ENCODE measurements at places on chromosomes 3 and 15.
A peak's percentile ranks its signal among the peaks of the same experiment; 100 is the strongest.

- no peak for DNase-seq
Measured at GRCh38 chr3:13377021-13377420, 43.1 kb downstream of the NUP210 start.

DNA sequence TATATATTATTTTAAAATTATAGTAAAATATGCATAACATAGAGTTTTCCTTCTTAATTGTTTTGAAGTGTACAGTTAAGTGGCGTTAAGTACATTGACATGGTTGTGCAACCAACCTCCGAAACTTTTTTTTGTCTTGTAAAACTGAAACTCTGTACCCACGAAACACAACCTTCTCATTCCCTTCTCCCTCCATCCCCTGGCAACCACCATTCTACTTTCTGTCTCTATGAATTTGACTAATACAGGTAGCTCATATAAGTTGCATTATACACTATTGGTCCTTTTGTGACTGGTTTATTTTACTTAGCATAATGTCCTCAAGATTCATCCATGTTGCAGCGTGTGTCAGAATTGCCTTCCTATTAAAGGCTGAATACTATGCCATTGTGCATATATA lies 179.4 kb downstream of the SATB1 start:
- DNase-seq = no peak

DNA sequence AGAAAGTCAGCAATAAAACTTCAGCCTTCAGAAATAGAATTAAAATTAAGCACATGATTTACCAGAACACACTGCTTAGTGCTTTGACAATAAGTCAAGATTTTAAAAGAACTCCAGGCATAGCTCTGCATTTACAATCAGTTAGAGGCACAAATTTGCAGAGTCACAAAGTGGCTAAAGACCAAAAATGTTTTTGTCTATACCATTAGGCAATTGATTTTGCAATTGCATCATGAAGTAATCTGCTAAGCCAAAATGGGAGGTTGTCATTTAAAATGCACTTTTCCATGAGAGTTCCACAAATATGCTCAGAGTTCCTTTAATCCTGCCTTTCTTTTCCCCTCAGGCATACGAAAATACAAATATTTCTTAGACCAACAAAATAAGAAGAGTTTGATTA lies 10.1 kb upstream of the DCP1A start:
- DNase-seq = no peak

- no peak for DNase-seq
Measured at GRCh38 chr3:139117883-139118760, 73.4 kb upstream of the PRR23C start.

GRCh38 chr3:168197162-168197561 lies 101.4 kb upstream of the GOLIM4 start:
- DNase-seq = no peak

DNA sequence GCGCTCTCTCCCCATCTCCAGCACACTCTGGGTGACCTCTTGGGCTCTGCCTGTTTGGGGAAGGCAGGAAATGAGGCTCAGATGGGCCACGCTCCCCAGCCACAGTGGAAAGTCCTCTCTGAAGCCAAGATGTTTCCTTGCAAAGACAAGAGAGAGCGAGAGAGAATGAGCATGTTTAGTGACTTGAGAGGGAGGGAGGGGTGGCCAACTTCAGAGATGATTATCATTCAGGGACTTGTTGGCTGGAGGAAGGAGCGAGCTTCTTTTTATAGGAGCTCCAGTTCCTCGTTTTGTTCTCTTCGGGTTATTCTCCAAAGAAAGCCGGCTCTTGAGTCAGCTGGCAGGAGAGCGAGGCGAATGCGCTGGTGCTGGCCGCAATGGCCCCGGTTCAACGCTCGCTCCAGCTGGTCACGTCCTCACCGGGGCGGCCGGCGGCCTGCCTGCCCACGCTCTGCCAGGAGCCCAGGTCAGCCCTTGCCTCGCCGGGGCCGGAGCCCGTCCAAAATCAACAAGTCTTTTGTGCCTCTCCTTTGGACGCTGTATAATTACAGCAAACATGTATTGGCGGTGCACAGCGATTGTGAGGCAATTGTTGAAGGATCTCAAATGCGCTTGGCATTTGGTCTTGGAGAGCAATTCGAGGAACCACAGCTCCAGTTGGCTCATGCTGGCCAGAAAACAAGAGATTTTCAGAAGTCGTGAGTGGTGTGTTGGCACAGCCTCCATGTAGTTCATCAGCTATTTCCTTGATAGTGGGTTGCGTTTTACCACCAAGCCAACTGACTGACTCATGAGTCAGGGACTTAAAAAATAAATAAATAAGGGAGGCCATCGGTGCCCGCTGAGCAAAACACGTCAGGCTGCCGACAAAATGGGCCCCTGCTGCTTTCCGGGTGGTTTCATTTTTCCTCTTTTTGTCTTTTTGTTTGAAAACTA lies 288.6 kb downstream of the UACA start:
- DNase-seq = peak; percentile 71

- no peak for DNase-seq
Measured at GRCh38 chr3:133192363-133192945, 154.3 kb downstream of the TMEM108 start.

DNA sequence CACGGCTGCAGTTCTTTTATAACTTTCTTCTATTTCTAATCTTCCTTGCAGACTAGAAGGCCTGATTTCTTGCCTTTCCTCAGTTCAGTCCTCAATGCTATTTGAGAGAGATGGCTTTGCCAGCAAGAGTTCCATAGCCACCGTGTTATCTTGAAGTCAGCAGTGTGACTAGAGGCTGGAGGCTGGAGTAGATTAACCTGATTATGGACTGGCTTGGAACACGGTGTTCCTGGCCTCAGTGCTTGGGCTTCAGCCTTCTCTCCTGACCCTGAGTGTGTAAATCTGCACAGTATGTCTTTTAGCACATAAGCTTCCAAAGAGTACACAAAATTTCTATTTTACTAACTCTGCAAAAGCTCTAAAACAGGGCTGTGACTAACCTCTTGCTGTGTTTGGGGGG lies 61.4 kb downstream of the CCDC54 start:
- DNase-seq = no peak

- DNase-seq = no peak
Measured at GRCh38 chr15:62878070-62878469, 164.5 kb upstream of the TPM1 start.

DNA sequence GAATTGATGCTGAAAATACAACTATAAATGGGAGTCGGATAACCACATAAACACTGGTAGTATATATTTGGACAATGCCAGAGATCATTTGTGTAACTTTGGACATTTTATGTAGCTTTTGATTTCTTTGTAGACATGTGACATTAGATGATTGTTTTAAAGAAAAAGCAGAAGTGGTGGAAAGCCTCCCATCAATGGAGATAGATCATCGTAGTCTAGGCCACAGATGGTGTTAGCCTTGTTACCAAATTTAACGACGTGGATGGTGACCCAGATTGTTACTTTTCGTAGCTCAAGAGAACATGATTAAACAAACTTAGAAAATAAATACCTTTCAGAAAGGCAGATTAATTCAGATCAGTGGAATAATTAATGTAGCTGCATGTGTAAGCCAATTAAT lies 8.8 kb downstream of the CACNA1D start:
- DNase-seq = no peak

DNA sequence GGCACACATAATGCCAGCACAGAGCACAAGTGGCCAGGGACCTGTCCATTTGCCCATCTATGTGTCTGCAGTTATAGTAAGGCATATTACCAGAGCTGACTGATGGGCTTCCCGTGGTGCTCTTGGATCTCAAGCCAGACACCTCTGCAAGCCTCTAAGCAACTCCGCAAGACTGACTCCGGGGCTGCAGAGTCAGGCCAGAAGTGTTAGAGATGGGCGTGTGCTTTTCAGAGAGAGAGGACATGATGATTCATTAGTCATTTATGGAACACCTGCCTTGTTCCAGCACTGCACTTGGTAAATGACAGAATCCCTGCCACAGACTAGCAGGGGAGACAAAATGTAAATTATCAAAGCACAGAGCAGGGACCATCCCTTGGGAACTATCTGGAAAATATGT lies 559.0 kb downstream of the PDCD6IP start:
- no peak for DNase-seq

DNA sequence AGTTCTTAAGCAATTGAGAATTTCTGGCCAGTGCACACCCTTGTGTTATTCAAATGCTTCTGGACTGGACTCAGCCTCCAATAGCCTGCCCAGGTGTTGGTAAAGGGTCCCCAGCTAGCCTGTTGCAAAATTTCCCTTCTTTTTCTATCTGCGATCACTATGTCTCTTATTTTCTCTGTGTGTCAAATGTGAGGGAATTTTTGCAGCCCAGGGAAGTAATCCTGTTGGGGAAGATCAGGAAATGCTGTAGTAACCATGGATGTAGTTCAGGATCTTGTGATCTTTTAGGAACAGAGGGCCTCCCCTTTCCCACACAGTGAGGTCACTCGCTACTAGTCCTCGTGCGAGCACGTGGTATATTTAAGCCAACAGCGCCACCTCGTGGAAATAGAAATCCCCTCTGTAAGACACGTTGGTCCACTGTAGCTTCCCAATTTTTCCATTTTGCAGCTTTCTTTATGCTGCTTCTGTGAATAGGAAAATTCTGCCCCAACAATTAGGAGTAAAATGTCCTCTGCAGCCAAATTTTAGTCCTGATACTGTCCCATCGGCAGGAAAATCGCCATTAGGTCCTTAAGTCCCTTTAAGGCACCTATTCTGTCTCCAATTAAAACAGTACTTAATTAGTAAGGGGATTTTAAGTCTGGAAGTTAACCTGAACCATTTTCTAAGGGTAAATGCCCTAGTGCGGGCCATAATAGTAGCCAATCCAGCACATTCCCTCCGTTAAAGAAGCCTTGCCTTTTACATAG lies 4.0 kb upstream of the SMCO1 start:
- DNase-seq = no peak

DNA sequence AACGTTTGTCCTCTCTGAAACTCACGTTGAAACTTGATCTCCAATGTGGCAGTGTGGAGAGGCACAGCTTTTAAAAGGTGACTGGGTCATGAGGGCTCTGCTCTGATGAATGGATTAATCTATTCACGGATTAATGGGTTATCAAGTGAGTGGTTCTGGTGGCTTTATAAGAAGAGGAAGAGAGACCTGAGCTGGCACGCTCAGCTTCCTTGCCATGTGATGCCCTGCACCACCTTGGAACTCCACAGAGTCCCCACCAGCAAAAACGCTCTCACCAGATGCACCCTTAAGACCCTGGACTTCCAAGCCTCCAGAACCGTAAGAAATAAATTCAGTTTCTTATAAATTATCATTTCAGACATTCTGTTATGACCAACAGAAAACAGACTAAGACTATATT lies 2.6 kb downstream of the PPP1R2 start:
- no peak for DNase-seq

DNA sequence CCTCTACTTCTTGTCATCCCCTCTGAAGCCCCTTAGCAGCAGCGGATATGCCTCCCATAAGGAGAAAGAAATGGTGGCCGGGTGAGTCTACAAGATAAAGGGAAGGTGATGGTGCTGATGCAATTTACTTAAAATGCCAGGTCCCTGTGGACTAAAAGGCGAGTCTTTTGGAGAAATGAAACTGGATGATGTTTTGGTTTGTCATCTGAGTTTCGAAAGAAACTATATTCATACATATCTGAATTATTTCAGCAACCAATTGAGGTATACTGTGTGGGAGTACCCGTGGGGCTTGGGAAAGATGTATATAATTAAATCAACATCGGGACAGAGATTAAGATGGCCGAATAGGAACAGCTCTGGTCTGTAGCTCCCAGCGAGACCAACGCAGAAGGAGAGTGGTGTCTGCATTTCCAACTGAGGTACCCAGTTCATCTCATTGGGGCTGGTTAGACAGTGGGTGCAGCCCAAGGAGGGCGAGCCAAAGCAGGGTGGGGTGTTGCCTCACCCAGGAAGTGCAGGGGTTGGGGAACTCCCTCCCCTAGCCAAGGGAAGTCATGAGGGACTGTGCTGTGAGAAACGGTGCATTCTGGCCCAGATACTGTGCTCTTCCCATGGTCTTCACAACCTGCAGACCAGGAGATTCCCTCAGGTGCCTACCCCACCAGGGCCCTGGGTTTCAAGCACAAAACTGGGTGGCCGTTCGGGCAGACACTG lies 210.6 kb upstream of the CHRM5 start:
- DNase-seq = no peak

DNA sequence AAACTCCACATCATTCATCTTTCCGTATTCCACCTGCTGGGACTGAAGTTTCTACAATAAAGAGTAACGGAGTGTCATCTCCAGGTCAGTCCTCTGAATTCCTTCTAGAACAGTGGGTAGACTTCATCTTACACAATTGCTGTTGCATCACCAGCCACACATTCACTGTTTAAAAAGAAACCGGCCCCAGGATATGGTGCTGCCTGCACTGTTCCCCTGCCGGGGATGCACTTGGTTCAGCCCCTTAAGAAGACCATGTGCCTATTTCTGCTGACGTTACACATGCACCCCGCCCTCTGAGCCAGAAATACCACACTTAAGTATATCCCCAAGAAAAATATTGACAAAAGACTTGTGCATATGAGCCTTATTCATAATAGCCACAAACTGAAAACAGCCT lies 233.4 kb downstream of the FEZF2 start:
- DNase-seq = no peak

GRCh38 chr3:31766669-31767068 lies 214.4 kb downstream of the OSBPL10 start:
- no peak for DNase-seq

- DNase-seq = no peak
Measured at GRCh38 chr3:133461291-133461690, 61.4 kb downstream of the BFSP2 start.

DNA sequence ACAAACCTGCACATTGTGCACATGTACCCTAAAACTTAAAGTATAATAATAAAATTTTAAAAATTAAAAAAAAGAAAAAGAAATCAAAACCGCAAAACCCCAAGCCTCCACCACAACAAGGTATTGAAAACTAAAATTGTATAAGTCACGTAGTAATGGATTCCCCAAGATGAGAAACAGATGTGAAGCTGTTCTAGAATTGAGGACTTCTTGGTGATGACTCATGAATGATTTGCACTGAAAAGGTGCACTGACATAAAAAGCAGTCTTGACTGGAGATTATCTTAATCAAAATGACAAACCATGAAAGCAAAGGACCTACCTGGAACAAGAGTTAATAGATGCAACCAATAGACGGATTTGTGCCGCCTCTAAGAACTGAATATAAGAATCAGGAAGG lies 225.8 kb downstream of the MYRIP start:
- DNase-seq = no peak

DNA sequence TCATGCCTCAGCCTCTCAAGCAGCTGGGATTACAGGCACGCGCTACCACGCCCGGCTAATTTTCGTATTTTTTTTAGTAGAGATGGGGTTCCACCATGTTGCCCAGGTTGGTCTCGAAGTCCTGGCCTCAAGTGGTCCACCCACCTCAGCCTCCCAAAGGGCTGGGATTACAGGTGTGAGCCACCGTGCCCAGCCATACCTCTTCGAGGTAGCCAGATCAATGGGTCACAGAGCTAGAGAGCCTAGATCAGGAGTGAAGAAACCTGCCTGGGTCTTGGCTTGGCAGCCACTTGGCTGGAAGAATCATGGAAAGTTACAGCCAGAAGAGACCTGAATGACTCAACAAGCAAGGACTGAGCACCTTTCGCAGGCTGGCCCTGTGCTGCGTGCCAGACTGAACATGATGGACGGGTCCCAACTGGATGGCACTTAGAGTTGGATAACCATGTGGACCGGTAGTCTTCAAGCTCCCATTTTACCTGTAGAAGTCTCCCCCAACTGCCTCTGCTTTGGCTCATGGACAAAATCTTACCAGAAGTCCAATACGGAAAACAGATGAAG lies 29.7 kb downstream of the GNB5 start:
- no peak for DNase-seq

- no peak for DNase-seq
Measured at GRCh38 chr3:38059148-38059547, 20.1 kb downstream of the DLEC1 start.

Data from anterior cingulate cortex (tissue), 58 donors.